Occipital lobe (tissue), 3 donors: ENCODE measurements at places on chromosomes 4 and X.
A peak's percentile ranks its signal among the peaks of the same experiment; 100 is the strongest.

DNA sequence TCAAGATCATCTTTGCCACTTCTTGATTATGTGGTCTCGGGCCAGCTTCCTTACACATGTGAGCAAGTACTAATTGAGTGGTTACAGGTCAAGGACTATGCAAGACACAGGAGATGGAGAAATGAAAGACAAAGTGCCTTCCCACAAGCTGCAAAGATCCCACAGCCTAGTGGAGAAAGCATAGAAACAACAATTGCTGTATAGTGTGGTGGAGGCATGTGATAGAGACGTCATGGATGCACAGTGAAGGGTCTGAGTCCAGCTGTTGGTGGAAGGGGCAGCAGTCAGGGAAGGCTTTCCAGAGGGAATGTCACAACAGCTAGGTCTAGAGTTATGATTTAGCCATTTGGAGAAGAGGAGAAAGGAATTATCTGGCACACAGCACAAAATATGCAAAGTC is 210.6 kb downstream of the KDR start:
- DNase-seq: no peak

DNA sequence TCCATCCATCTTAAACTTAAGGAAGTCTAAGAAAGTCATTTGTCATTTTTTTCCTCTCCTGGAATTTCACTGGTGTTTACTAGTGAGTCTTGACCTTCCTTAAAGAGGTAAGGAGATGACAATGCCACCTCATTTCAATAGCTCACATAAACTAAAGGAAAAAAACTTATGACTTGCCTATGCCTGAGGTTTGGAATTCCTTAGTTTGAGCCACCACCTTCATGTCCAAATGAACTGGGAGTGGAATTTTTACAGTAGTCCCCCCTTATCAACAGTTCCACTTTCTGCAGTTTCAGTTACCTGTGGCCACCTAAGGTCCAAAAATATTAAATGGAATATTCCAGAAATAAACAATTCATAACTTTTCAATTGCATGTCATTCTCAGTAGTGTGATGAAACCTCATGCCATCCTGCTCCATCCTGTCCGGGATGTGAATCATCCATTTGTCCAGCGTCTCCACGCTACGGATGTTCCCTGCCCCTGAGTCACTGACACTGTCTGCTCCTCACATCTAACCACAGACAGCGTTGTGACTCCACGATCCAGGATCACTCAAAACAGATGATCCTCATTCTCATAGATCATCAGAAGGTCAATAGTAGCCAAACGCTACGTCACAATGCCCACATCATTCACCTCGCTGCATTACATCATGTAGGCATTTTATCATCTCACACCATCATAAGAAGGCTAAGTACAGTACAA is 177.4 kb downstream of the SH3KBP1 start:
- no peak for DNase-seq

DNA sequence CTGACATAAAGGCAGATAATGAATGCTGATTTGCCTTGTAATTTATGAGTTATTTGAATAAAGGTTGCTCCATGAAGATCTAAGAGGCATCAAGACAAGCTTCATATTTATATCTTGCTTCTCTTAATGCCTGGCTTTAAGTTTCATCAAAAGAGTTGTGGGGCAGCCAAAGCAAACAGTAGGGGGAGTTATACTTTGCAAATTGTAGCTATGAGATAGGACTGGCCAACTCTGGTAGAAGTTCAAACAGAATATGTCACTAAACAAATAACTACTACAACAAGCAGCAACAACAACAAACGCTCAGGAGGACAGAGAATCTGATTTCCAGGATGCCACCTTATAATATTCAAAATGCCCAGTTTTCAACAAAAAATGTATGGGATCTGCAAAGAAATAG is 69.1 kb upstream of the PLAC1 start:
- DNase-seq: no peak

DNA sequence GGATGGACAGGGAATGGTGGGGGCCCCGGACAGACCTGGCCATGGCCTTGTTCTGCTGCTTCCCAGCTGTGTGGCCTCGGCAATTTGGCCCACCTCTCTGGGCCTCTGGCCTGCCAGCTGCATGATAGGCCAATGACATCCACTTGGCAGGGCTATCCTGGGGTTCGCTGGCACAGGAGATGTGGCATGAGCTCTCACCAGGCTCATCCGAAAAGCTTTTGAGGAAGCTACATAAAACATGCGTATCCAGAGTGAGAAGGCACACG is 18.1 kb downstream of the SH3TC1 start:
- DNase-seq: no peak

DNA sequence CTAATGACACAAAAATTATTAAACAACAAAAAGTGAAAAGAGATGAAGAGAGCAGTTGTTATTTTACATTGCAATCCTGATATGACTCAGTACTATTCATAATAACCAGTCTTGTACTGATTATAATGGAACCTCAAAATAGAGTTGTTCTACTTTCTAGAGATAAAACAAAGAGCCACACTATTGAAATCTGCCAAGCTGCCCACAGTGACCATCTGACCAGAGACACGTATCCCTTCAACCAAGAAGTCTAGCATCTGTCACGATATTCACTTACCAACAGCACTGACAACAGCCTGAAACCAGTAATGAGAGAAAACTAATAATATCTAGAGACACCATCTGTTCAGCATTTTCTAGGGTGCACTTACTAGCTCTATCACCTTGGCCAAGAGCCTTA is 466.7 kb downstream of the NKX6-1 start:
- DNase-seq: no peak

DNA sequence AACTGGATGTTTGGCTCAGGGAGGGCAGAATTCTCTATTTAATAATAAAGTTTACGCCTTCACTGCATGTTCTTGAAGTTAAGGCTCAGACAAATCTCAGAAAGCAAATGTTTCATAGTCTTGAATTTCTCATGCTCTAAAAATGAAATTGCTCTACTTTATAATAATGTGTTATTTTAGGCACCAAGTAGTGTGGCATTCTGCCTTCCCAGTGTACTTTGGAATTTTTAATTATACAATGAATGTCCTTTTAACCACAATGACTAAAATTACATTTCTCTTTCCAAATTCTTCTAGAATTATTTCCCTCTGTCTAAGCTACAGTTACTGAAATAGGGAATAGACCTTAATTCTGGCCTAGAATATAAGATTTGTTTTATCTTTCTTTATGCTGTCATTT is 97.9 kb upstream of the PDE5A start:
- DNase-seq: no peak

DNA sequence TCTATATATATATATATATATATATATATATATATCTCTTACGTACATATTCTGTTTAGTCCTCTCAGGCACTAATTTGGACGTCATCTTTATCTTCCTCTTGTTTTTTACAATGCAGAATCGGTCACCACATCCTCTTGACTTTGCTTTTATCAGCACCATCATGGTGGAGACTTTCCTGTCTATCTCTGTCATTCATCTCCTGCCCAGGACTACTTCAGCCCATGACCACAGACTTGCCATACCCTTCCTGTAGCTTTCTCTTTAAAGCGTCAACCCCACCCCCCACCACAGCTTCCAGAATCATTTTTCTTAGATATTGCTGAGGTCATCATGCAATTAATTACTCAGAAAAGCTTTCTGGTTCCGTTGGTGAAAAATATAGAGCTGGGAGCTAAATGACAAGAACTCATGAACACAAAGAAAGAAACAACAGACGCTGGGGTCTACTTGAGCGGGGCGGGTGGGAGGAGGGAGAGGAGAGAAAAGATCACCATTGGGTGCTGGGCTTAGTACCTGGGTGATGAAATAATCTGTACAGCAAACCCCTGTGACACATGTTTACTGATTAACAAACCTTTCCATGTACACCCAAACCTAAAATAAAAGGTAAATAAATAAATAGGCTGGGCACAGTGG is 30.5 kb upstream of the PRKX start:
- no peak for DNase-seq

GRCh38 chr4:66331761-66332160 is 661.5 kb upstream of the EPHA5 start:
- no peak for DNase-seq

DNA sequence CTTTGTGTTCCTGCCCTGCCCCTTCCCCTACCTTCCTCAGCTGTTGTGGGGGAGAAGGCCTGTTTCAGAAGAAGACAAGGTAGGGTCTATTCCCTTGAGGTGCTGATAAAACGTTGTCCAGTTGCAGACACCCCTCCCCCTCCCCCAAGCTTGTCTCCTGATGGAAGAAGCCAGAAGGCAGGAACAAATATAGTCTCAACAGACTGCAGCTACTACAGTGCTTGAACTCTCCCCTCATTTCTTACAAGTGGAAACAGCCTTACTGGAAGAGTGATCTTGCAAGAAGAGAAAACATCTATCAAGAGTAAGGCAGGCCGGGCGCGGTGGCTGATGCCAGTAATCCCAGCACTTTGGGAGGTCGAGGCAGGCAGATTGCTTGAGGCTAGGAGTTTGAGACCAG is 11.0 kb upstream of the MAP7D3 start:
- DNase-seq: no peak

DNA sequence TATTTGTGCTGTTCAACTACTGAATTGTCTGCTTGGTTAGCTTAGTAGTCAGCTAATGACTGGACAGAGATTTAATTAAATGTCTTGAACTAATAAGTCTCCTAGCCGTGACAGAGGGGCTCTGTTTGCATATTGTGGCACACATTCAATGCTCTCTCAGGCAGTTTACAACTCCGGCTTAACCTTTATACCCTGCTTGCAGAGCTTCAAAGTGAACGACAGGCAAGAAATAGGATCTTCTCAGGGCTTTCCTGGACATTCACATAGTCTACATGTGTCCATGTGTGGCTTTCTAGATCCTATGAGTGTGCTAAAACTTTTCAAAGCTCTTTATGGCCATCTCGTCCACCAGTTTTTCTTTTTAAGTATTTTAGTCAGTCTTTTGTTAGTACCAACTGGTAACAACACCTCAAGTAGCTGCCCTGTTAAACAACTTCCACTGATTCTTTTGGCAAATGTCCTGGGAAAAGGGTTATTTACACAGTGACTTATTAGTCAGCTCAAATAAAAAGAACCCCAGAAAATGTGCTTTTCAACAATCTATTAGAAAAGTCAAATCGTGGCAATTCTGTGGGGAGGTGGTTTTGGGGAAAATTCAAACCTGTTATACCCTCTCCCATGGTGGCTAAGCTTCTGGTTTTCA is 28.6 kb downstream of the OR13H1 start:
- no peak for DNase-seq

- DNase-seq: no peak
Measured at GRCh38 chr4:155762334-155762733, 3.5 kb downstream of the GUCY1B1 start.

DNA sequence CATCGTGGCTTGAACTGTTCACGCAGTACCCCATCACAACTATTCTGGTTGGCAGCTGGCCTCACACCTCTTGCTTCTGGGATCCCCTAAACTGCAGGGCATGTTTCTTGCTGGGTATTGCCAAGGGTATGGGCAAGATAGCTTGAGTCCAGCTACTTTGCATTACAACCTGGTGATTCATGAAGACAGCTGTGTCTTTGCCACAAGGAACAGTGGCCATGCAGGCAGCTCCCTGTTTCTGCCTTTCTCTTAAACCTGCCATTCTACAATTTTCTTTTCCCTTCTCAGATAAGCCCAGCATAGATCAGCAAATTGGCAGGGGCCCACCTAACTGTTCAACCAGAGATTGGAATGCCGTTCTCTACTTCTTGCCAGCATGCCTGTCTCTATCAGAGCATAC is 42.8 kb downstream of the TENM3 start:
- DNase-seq: no peak

DNA sequence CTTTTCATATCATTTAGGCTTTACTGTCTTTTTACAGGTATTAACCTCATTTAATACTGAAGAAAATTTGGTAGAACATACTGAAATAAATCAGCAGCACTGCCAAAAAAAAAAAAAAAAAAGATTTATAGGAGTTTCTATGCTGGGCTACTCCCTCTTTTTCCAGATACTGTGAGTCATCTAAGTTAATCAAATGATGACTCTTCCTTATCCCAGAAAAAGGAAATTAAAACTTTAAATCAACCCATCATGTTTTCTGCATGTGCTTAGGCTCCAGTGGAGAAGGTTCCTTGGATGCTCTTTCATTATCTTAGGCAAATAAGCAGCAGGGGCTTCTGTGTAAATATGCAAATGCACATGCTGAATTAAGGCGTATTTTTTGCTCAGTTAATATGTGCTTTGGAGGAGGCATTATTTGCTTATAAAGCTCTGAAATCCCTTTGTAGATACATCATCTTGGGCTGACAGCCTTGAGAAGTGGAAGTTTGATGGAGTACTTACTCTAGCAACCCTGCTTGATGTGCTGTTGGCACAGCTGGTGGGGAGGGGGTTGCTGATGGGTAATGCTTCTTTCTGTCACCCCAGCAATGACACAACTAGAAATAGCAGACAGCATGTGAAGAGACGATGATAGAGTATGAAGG is 136.1 kb downstream of the C4orf33 start:
- no peak for DNase-seq

GRCh38 chr4:111400741-111401140 is 744.5 kb upstream of the FAM241A start:
- peak; percentile 51 for DNase-seq

GRCh38 chr4:154590329-154591006 is at the start of gene FGA:
Gene FGA, minus strand, starts transcription at chr4:154590742. Its CDS starts 55 bp downstream, at chr4:154590687.
- DNase-seq: no peak

DNA sequence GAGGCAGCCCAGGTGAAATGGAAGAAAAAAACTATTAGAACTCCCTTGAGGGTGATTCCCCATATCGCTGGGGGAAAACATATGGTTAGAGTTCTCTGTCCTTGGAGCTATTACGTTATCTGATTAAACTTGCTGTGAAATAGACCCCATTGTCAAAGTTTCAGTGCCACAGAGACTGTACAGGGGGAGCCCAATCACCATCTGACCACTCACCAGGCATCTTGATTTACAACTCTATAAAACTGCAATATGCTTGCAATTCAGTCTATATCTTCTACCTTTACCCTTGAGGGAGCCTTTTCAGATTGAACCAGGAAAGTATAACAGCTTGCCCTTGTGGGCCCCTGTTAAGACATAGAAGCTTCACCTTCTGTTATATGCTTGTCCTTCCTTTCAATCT is 18.2 kb downstream of the TMEM255A start:
- no peak for DNase-seq

DNA sequence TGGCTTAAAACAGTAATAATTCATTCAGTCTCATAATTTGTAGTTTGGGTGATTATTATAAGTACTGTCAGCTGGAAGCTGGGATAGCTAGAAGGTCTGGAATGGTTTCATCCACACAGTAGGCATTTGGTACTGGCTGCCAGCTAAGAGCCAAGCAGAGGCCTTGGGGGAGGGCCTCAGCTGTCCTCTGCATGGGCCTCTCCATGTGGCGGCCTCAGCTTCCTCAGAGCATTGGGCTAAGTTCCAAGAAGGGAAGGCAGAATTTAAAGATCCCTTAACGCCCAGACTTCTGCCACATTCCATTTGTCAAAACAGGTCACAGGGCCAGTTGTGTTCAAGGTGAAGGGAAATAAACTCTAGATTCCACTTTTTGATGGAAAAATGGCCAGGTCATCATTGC is 93.3 kb downstream of the NEUROG2 start:
- DNase-seq: no peak

GRCh38 chrX:17443556-17443955 is 68.6 kb downstream of the NHS start:
- DNase-seq: no peak

GRCh38 chr4:2941138-2942036 is 21.8 kb downstream of the NOP14 start:
- no peak for DNase-seq
